ENCODE measurements at places on chromosomes 3 and 15.

GRCh38 chr3:156751461-156752025 is 74.6 kb upstream of the LEKR1 start:
- DNase-seq: no peak

GRCh38 chr3:15356176-15356575 is 23.8 kb upstream of the SH3BP5 start:
- DNase-seq: no peak

- DNase-seq: no peak
Observed at GRCh38 chr3:152438706-152439105, 170.0 kb downstream of the MBNL1 start.

DNA sequence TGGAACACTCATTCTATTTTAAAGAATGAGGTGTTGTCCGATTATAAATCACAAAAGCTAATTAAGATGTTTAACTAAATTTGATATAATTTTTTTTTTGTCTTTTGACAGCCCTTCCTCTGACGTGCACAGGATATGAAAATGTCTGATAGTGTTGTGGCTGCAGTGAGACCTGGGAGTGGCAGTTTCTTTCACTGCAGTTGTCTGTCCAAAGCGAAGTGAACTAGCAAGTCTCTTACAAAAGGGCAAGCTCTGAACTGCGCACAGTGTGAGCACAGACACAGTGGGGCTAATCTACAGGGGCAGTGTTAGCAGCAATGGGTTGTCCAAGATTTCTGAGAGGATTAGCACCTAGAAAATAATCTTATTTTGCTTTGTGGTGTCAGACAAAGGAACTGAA is 29.1 kb upstream of the MYRIP start:
- DNase-seq: no peak

DNA sequence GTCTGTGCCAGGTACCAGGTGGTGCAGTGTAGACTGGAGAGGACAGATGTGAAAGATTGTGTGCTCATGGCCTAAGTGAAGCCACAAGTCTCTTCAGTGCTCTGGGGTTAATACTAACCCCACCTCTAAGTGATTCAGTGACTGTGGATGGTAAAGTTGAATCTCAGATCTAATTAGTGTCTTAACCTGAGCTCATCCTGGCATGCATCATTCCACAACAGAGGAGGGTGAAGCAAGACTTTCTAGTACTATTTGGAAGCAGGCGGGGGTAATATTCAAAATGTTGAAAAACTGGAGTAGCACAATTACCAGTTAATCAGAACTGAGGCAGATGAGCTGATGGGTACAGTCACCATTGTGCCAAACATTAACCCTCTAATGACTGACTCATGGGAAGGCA is 2.8 kb upstream of the MESD start:
- DNase-seq: no peak

Data from HCT116 (cell line).